A172 (cell line): ENCODE measurements at places on chromosomes 7 and 10.

GRCh38 chr10:51879238-51879637 is 179.8 kb upstream of the CSTF2T start:
- peak; percentile 11 for DNase-seq

DNA sequence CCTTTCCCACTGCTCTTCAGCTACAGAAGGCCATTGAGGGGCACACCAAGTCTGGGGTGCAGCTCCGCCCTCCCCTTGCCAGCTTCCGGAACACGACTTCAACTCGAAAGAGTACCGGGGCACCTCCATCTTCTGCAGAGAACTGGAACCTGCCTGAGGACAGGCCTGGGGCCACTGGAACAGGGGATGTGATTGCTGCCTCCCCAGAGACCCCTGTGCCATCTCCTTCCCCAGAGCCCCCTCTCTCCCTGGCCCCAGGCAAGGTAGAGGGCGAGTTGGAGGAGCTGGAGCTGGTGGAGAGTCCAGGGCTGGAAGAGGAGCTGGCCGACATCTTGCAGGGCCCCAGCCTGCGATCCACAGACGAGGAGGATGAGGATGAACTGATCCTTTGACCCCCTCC is 10.9 kb downstream of the FAM131B start:
- no peak for DNase-seq

DNA sequence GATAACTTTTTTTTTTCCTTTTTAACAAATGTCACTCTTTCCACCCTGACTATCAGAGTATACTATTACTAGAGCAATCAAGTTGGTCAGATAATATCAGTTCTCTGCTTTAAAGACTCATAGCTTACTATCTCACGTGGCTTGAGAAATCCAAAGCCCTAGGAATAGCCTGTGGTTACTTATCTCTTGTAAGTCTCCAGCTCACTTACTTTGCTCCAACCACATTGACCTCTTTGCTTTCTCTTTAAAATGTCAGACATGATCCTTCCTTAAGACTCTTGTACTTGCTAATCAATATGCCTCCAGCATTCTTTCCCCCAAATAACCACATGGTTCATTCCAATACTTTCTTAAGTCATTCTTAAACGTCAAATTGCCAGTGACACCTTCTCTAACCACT is 1292.2 kb downstream of the REEP3 start:
- DNase-seq = no peak

DNA sequence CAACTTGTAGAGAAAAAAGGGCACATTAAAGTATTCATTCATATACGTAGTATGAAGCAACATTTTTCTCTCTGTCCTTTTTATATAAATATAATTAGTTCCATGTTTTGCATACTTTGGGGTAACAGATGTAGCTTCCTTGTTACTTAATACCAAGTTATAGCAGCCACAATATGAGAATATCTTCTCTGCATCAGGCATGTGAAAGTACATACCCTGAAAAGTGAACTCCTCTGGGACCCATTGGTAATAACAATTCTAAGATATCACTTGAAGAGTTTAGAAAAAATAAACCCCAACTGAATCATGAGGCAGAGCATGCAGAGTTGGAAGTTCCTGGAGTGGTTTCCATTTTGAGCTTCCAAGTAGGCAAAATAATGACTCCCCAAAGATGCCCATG is 2.4 kb upstream of the CRPPA start:
- DNase-seq = no peak

DNA sequence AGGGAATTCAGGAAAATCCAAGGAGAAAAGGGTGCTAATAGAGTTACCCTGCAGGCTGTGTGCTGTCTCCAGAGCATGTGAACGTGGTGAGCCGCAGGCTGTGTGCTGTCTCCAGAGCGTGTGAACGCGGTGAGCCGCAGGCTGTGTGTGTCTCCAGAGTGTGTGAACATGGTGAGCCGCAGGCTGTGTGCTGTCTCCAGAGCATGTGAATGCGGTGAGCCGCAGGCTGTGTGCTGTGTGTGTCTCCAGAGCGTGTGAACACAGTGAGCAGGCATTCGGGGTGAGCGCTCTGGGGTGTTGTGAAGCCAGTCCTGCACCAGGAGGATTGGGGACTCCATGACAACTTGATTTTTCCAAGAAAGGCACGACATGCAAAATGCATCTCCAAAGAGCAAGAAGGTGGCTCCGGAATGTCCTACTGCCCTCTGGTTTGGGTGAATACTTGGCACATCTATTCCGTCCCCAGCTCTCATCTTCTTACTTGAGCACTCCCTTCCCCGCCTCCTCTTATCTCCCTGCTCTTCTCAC is 407.9 kb upstream of the SHH start:
- DNase-seq = no peak

- no peak for DNase-seq
Observed at GRCh38 chr7:18210377-18210776, 182.7 kb upstream of the PRPS1L1 start.

DNA sequence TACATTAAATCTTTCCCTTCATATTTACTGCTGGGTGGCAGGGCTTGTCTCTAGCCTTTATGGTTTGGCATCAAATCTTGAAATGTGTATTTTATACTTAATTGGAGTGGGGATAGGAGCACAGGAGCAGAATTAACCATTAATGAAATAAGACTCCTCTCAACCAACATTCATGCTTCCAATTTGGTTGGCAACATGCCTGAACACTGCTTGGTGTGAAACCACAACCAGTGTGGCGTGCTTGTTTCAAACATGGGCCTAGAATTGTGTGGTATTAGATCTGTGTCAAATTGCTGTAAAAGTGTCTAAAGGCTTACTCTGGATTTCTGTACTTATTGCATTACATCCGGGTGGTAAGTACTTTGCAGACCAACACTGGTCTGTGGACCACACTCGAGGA is 25.1 kb upstream of the VPS41 start:
- no peak for DNase-seq

GRCh38 chr10:11208908-11209829 is 191.5 kb downstream of the CELF2 start:
- DNase-seq = no peak

DNA sequence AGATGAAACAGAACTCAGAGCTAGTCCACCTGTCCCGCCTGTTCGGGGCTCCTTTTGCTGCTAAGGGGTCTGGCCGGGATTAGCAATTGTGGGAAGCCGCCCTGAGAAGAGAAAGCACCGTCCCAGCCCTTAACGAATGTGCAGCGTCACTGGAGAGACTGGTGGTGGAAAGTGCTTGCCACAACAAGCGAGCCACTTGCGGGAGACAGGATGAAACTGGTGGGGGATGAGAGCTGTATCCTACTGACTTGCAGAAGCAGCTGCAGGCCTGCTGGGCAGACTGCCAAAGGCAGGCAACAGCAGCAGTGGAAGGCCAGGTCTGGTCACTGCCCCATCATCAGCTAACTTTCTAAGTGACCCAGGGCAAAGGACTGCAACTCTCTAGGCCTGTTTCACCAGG is 95.4 kb downstream of the FAM53B start:
- DNase-seq = peak; percentile 43

DNA sequence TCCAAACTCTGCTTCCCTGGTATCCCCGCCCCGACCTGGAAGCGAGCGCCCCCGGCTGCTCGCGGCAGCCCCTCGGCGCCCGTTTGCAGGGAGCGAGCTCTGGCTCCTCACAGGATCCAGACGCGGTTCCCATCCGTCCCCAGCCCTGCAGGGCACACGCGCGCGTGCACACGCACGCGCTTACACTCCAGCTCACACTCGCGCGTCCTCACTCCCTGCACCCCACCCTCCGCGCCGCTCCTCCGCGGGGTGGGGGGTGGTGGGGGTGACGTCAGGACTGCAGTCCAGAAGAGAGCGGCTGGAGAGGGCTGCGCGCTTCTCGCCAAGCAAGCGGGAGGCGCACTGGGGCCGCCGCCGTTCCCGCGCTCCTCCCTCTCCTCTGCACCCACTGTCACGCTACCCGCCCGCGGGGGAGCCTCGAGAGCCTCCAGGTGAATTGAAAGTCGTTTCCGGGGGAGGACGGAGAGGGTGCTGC is 255.6 kb downstream of the OTUD1 start:
- DNase-seq = no peak
